Colonic mucosa (tissue), 4 donors: ENCODE measurements at places on chromosomes 6 and 20. TPM values are rescaled to one million over a fixed set of nuclear protein-coding genes. Genes with fewer than 3 reads are reported as not detected.

MUC21 gene
- not detected for total RNA-seq

HAO1 gene
- total RNA-seq = not detected

SLC22A3 gene
- 2.1 TPM for total RNA-seq

OPRL1 gene
- 0.25 TPM for total RNA-seq

FAM229B gene
- 1.3 TPM for total RNA-seq

BFSP1 gene
- 0.50 TPM for total RNA-seq

TRAPPC3L gene
- total RNA-seq = not detected

OPN5 gene
- total RNA-seq = not detected

DNA sequence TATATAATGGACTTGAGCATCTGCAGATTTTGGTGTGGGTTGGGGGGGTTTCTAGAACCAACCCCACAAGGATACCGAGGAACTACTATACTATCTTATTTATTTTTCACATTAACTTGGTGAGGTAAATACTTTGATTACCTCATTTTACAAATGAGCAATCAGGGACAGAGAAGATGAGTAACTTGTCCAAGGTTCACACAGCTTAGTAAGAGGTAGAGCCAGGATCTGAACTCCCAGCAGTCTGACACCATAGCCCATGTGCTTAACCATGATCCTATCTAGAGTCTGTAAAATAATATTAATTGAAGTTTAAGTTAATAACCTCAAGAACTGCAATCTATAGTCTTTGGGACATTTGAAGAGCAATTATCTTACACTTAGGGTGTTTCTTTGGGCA lies 28.6 kb downstream of the DHX35 start:
- no peaks in the 10 kb centered on the region for H3K36me3 ChIP-seq
- no peak overlapping the region for H3K4me3 ChIP-seq
- H3K4me1 ChIP-seq = no peaks in the 10 kb centered on the region
- H3K27me3 ChIP-seq = no peaks in the 10 kb centered on the region

DNA sequence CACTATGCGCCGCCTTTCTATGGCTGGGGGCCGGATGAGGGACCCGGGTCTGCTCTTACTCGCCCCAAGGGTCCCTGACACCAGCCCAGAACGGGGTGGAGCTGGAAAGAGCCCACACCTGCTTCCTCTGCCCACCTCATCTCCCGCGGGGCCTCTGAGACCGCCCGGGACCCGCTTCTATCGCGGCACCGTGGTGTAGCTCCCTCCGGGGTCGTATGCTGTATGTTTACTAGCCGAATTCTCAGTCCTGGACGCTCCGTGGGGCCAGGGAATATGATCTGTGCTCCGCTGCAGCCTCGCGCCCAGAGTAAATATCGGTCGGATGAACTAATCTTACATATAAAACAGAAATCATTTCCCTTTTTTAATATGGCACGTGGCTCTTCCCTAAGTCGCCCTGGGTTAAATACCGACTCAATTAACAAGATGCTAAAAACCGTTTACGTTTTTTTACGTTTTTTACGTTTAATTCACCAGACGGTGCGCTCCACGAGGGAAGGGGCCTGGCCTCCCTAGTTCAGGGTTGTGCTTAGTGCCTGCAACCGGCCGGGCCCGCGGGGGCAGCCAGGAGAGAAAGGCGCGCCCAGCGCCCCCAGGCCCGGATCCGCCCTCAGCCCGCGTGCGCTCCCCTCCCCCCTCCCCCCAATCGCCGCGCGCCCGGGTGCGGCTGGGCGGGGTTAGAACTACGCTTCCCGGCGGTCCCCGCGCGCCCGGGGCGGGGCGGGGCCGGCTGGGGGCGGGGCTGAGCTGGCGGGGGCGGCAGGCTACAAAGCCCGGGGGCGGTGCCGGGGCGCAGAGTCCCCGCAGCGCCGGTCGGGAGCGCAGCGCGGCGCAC lies at the start of gene RBM38:
TSS of gene RBM38 (plus strand) at position 793 of the 835 bp plus-strand sequence. CDS start 186 bp downstream, outside the sequence.
- peak within 1 kb of the TSS; percentile 65 for H3K4me3 ChIP-seq
- DNase-seq = peak; percentile 74
- H3K27ac ChIP-seq = peak within 1 kb of the TSS; percentile 63
- H3K4me1 ChIP-seq = peaks cover 24% of the 10 kb centered on the region

DNA sequence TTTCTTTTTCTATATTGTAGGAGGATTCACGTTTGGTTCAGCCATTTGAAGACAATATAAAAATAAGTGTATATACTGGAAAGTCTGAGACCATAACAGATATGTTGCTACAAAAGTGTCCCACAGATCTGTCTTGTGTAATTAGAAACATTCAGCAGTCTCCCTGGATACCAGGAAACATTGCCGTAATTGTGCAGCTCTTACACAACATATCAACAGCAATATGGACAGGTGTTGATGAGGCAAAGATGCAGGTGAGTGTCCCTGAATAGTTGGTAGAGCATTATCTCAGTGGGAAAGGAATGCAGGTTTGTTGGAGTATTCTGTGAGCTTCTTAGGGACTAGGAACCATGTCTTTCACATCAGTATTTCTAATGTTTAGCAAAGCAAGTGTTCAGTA lies 18.3 kb upstream of the ADGRF4 start:
- no peaks in the 10 kb centered on the region for H3K36me3 ChIP-seq
- H3K4me3 ChIP-seq = no peak overlapping the region
- no peaks in the 10 kb centered on the region for H3K4me1 ChIP-seq

DNA sequence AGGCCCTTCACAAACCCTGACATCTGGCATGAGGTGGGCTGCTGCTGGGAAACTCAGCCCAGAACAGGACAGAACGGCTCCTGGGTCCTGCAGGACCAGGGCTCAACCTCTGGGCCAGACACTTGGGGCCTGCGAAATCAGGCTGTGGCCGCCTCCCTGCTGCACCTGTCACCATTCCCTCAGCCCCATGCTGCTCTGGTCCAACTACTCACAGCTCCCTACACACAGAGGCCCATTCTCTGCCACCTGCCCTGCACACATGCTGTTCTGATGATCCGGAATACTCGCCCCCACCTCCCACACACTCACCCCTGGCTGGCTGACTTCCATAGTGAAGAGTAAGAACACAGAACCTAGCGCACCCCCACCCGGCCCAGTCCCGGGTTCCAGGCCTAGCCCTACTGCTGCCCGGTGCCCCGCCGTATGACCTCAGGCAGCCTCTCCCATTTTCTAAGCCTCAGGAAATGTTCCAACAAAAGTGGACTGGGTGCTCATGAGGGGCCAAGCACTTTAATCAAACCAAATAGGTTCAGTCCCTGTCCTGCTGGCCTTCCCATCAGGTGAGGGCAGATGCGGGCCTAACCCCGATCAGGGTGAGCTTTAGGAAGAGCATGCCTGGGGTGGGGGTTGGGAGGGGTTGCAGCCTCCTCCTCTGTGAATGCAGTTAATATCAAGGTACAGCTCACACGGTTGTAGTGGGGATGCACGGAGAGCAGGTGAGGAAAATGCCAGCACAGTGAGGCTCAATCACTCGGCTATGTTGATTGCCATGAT lies 3.9 kb downstream of the PEDS1 start:
- no peaks in the 10 kb centered on the region for H3K36me3 ChIP-seq
- H3K4me3 ChIP-seq = no peak overlapping the region
- peak overlapping the region; percentile 94 for H3K27ac ChIP-seq

DNA sequence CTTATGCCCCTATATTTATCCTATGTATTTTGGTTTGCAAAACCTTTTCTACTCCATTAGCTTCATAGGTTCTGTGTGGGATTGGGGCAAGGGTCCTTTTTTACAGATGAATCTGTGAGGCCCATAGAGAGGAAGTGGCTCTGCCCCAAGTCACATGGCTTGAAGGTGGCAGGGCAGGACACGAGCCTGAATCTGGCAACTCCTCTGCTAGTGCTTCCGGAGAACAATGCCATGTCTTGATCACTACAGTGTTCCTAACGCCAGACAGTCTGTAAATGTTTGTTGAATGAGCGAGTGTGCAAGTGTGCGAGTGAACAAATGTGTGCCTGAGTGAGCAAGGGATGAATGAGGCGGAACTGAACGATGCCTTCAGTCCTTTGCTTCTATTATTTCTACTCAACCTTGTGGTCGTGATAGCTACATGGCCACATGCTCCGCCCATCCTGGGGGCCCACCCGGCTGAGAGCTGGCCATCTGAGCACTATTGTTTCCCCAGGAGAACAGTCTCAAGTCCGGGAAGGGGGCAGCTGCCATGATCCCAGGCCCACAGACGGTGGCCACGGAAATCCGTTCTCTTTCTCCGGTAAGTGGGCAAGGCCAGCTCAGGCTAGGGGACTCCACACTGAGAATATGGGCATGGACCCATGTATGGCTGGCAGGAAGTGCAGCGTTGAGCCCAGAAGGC lies 17.8 kb upstream of the AAR2 start:
- no peaks in the 10 kb centered on the region for H3K27me3 ChIP-seq
- H3K27ac ChIP-seq = no peak overlapping the region
- H3K36me3 ChIP-seq = no peaks in the 10 kb centered on the region
- no peak for DNase-seq

GRCh38 chr6:5082487-5083306 lies 2.4 kb upstream of the PPP1R3G start:
- no peaks in the 10 kb centered on the region for H3K36me3 ChIP-seq
- DNase-seq = no peak
- no peak overlapping the region for H3K4me3 ChIP-seq
- no peaks in the 10 kb centered on the region for H3K27me3 ChIP-seq
- no peaks in the 10 kb centered on the region for H3K4me1 ChIP-seq

GRCh38 chr6:116136373-116136772 lies 10.4 kb upstream of the COL10A1 start:
- no peaks in the 10 kb centered on the region for H3K4me1 ChIP-seq
- no peaks in the 10 kb centered on the region for H3K27me3 ChIP-seq
- no peak overlapping the region for H3K4me3 ChIP-seq
- DNase-seq = no peak

GRCh38 chr6:155389130-155389529 lies 66.5 kb downstream of the NOX3 start:
- no peaks in the 10 kb centered on the region for H3K36me3 ChIP-seq
- H3K27me3 ChIP-seq = no peaks in the 10 kb centered on the region
- no peak overlapping the region for H3K4me3 ChIP-seq
- no peak overlapping the region for H3K27ac ChIP-seq
- H3K4me1 ChIP-seq = no peaks in the 10 kb centered on the region

DNA sequence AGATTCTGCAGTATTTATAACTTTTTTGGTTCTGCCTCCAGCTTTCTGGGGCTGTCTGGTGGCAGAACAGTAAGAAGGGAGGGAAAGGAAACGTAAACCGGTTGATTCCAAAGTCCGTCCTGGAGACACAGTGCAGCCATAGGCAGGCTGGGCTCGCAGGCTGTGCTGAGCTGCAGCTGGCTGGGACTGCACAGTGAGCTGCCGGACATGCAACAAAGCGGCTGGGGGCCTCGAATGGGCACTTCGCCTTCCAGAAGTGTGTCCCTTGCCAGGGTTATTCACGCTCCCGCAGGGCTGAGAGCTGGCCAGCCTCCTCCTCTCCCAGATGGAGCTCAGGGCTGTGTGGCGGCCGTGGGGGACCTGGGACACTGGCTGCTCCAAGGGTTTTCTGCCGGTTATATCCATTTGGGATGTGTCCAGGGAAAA lies 78.1 kb upstream of the CD93 start:
- no peaks in the 10 kb centered on the region for H3K36me3 ChIP-seq
- H3K27ac ChIP-seq = no peak overlapping the region
- H3K27me3 ChIP-seq = no peaks in the 10 kb centered on the region
- H3K4me1 ChIP-seq = peaks cover 24% of the 10 kb centered on the region
- H3K4me3 ChIP-seq = no peak overlapping the region

GRCh38 chr20:21358737-21359136 lies 38.6 kb downstream of the NKX2-4 start:
- no peaks in the 10 kb centered on the region for H3K27me3 ChIP-seq
- H3K27ac ChIP-seq = no peak overlapping the region
- H3K36me3 ChIP-seq = no peaks in the 10 kb centered on the region
- H3K4me3 ChIP-seq = no peak overlapping the region
- no peak for DNase-seq

DNA sequence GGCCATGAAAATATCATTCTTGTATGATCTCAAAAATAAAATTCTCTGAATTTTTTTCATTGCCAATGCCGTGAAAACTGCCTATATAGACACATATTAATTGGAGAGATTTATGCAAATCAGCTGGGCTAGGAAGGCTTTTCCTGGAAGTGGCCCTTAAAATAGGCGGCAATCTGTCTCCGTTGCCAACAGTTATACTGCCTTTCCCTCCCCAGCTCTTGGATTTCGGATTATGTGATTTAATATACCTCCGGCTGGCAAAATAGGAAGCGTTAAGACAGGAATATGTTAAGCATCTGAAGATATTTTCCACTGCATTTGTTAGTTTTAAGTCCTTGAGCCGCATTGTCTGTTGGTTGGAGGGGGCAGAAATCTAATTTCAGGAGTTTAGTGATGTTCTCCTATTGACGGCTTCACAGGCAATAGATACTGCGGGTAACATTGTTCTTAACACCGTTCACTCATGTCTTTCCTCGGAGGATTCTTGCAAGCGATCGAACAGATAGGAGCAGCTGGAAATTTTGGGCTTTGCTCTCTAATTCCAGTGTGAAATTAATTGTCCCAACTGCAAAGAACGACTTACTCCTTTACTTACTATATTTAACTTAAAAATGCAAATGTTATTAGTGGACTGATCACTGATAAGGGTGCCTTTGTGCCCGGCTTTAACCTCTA lies 113.3 kb downstream of the LINC00237 start:
- no peaks in the 10 kb centered on the region for H3K27me3 ChIP-seq
- no peak for DNase-seq
- no peaks in the 10 kb centered on the region for H3K4me1 ChIP-seq

GRCh38 chr20:49510562-49511122 lies 28.2 kb upstream of the KCNB1 start:
- H3K4me3 ChIP-seq = no peak overlapping the region
- no peaks in the 10 kb centered on the region for H3K36me3 ChIP-seq
- peaks cover 4% of the 10 kb centered on the region for H3K27me3 ChIP-seq
- no peak overlapping the region for H3K27ac ChIP-seq
- no peaks in the 10 kb centered on the region for H3K4me1 ChIP-seq

GRCh38 chr6:6131492-6132109 lies 124.9 kb upstream of the NRN1 start:
- no peaks in the 10 kb centered on the region for H3K27me3 ChIP-seq
- no peak for DNase-seq
- H3K27ac ChIP-seq = no peak overlapping the region
- no peaks in the 10 kb centered on the region for H3K36me3 ChIP-seq
- no peaks in the 10 kb centered on the region for H3K4me1 ChIP-seq

- H3K27me3 ChIP-seq = no peaks in the 10 kb centered on the region
- H3K4me1 ChIP-seq = no peaks in the 10 kb centered on the region
- no peak overlapping the region for H3K4me3 ChIP-seq
- H3K36me3 ChIP-seq = no peaks in the 10 kb centered on the region
- no peak for DNase-seq
Observed at GRCh38 chr6:163545370-163545769, 130.9 kb downstream of the QKI start.

GRCh38 chr20:35772563-35773058 lies 796 bp downstream of the PHF20 start:
- peak overlapping the region; percentile 60 for H3K4me3 ChIP-seq
- no peaks in the 10 kb centered on the region for H3K36me3 ChIP-seq
- DNase-seq = no peak
- H3K27ac ChIP-seq = peak overlapping the region; percentile 85

DNA sequence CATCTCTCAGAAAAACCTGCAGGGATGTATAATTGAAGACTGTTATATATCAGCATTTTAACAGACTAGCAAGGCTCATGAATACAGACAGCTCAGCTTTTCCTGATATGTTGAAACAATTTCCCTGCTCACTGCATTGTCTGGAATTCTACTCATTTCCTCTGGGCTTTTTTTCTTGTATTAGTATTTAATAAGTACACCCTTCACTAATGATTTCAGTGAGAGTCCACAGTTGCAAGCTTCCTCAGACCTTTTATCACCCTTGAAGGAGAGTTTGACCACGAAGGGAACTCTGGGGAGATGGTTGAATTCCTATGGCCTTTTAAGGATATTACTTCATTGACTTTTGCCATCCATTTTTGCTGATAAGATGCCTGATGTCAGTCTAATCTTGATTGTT lies 248.7 kb downstream of the ADGB start:
- no peaks in the 10 kb centered on the region for H3K4me1 ChIP-seq
- no peaks in the 10 kb centered on the region for H3K36me3 ChIP-seq
- H3K27me3 ChIP-seq = no peaks in the 10 kb centered on the region
- H3K27ac ChIP-seq = no peak overlapping the region
- no peak overlapping the region for H3K4me3 ChIP-seq
